ENCODE measurements at places on chromosomes 2 and 18.

DNA sequence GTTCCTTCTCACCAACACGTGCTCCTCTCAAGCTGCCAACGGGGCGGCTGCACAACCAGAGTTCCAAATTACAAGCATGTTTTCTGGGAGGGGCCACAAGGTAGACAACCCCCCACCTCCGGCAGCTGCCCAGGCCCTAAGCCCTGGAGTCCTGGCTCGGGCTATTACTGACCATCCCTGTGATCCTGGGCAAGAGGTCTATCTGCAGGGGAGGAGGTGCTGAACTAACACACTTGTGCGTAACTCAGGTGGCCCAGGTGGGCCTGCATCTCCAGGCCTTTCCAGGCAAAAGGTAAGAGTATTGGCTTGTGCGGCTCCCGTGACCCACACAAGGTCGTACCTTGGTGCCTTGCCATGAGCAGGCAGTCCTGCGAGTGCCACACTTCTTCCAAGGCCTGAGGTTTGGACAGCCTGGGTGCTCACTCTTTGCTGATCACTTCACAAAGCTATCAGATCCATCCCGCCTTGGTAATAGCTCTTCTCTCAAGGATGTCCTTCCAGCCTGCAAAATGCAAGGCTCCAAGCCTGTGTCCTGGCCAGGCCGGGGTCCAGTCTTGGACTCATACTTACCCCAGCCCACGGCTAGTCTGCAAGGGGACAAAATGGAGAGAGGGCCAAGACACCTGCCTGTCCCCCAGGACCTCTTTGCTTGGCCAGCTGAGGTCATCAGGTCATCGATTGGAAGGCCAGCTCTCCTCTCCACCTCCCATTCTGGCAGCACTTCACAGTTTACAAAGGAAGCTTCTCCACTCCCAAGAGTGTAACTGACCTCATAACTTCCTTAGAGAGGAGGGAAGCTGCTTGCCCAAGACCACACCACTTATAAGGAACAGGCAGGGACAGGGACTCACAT is 33.9 kb downstream of the ADRA2B start:
- no peak for DNase-seq

GRCh38 chr2:106053116-106053515 is 141.0 kb downstream of the UXS1 start:
- DNase-seq = peak; percentile 72

- DNase-seq = no peak
Measured at GRCh38 chr18:52715991-52716390, 376.0 kb downstream of the DCC start.

- no peak for DNase-seq
Measured at GRCh38 chr2:96870626-96871255, 861 bp upstream of the SEMA4C start.

DNA sequence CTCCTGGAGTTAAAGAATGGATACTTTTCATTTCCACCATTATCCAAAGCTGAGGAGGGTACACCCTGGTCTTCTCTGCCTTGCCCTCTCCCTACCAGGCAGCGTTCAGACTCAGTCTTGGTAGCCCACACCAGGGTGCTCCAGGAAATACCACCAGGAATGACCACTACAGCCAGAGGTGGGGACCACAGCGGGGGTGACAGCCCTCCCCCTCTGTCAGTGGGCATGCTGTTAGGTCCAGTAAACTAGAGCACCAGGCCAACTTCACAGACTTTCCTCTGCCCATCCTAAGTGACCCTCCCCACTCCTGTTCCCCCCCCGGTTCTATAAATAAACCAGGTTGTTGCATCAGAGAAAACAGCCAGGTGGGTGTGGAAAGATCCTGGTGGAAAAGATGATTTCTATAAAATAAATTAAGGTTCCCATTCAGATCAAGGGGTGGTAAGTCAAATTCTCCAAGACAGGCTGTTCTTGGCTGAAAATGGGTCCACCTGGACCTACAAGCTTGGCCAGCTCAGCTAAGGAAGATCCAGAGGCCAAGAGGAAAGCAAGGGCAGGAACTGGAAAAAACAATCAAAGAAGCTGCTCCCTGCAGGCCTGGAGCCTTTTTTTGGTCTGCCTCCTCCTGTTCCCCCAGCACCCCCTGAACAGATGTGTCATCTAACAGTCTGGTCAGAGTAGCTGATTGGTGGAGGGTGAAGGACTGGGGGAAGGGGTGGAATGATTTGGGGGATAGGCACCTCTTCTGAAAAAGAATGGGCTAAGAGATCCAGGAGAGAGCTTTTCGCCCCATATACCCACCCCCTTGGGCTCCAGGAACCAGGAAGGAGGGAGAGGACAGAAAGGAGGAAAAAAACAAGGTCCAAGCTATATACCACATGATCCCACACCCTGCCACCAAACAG is 2.3 kb downstream of the RAB11FIP5 start:
- DNase-seq = no peak

GRCh38 chr18:6373187-6373586 is 41.5 kb downstream of the L3MBTL4 start:
- DNase-seq = no peak

- no peak for DNase-seq
Measured at GRCh38 chr2:229401171-229401865, 130.2 kb upstream of the PID1 start.

DNA sequence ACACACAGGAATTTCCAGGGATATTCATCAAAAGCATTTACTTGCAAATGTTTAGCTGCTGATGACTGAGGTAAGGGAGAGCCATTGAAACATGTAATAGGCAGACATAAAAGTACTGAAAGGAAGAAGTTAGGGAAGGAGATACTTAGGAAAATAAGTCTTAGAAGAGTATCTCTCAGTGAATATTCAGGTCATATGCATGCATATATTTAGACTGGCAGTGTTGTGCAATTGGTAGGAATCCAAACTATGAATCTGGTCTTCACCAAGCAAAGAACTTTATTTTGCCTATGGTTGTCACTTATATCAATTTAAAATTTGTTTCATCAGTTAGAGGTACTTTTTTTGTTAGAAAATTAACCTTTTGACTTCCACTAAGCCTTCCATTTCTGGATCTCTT is 1490.7 kb downstream of the SUCLG1 start:
- no peak for DNase-seq

- no peak for DNase-seq
Measured at GRCh38 chr2:40489678-40489960, 37.7 kb upstream of the SLC8A1 start.

- DNase-seq = no peak
Measured at GRCh38 chr2:10402653-10403215, 45.4 kb downstream of the ODC1 start.

DNA sequence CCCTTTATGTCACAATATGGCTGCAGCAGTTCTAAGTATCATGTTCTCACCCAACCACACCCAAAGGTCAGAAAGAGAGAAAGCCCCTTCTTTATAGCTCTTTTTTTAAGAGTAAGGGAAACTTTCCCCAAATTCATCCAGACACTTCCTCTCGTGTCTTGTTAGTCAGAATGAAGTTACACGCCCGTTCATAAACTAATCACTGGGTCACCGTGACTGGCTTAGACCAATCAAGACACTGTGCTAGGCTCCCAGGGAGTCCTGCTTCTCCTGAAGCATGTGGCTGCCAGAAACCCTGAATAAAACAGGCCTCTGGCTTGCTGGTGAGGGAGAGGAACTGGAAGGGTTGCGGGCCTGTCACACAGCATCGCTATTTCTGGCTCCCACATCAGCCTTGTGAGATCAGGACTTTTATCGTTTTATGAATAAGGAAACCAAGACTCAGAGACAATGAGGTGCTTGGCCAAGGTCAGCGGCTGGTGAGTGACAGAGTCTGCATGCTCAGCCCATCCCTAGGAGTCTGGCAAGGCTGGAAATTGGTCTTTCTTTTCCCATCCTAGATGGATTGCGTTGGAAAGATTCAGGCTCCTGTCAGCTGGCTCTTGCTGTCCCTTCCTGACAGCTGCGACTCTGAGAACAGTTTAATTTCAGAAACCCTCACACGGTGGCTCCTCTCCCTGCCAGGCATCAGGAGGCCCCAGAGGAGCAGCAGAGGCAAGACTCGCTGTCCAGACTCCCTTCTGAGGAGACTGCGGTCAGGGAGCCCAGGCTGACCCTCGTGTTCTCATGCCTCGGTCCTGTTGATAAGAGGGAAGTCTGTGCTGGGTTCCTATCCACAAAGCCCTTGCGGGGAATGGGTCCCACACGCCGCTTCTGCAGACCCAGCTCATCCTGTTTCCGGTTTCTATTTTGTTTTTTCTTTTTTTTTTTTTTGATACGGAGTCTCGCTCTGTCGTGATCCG is 104.5 kb upstream of the TAF1B start:
- no peak for DNase-seq

- DNase-seq = peak; percentile 58
Measured at GRCh38 chr2:85326406-85327159, 1.2 kb downstream of the TGOLN2 start.

DNA sequence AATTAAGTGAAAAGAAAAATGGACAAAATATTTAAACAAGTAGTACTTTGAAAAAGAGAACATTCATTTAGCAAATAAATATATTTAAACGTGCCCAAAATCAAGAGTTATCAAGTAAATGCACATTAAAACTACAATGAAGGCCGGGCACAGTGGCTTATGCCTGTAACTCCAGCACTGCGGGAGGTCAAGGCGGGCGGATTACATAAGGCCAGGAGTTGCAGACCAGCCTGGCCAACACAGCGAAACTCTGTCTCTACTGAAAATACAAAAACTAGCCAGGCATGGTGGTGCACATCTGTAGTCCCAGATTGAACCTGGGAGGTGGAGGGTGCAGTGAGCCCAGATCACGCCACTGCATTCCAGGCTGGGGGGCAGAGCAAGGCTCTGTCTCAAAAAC is 9.8 kb downstream of the STAM2 start:
- no peak for DNase-seq

DNA sequence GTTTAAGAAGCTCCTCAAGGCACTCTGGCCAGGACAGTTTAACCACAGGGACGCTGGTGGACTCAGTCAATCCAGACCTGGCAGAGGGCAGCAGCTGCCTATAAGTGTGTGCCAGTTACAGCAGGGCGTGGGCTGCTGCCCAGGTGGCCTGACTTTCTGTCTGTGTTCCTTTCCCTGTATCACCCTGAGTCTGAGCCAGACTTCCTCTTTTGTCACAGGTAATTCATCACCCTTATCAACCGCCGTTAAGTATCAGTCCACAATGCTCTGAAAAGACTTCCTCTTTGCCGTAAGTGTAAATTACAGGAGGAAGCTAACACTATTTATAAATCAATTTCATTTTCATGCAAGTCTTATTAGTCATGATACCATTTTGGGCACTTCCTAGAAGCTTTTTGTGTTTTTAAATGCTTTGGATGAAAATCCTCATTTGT is 7.0 kb downstream of the LPIN1 start:
- DNase-seq = peak; percentile 93

- DNase-seq = no peak
Measured at GRCh38 chr2:97749581-97749980, 36.2 kb downstream of the ZAP70 start.

- no peak for DNase-seq
Measured at GRCh38 chr2:206875701-206876100, 63.6 kb upstream of the CPO start.

DNA sequence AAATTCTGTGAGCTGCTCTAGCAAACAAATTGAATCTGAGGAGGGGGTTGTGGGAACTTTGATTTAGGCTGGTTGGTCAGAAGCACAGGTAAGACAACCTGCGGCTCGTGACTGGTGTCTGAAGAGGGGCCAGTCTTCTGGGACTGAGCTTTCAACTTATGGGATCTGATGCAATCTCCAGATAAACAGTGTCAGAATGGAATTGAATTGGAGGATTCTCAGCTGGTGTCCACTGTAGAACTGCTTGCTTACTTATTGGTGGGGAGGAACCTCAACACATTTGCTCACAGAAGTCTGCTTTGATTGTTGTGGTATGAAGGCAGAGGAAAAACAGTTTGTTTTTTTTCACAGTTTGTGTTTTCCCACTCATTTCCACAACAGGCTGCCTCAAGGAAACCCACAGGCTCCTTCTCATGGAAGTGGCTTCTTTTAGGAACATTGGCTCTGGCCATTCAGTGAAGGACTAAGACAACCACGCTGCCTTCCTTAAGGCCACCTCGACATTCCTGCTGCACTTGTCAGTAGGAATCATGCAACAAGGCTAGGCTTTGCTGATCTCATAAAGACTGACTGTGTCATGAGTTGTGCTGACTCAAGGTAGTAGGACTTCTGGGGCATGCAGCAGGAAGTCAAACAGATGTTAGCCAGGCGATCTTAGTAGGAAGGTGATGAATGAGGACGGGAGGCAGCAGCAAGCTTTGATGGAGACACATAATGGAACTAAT is 104.7 kb downstream of the TSN start:
- peak; percentile 39 for DNase-seq

DNA sequence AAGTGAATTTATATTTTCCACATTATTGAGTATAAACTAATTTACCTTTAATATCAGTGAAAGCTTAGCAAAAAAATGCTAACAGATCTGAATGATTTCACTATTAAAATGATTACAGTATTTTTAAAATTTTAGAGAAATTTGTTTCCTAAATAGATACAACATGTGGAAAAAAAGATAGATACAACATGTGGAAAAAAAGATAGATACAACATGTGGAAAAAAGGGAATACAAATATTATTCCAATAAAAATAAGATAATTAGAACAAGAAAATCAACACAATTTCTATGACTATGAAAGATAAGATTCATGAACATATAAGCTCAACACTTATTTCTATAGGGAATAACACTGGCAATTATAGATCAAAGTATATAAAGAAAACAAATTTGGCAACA is 865.9 kb upstream of the VRK2 start:
- no peak for DNase-seq

DNA sequence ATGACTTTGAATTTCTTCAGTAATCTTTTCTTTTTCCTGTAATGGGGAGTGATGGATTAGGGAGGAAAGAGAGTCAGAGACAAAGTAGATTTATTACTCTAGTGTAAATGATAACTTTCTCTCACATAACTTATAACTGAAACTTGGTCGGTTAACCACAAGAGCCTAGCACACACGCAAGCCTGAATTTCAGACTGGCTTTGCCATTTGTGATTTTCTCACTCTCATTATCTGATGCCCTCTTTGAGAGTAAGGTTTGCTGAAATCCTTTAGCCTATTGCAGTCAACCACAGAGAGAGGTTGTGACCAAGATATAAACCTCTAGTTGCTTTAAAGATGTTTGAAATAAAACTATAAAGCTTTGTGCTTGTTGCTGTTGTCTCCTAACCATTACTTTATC is 117.9 kb upstream of the NETO1 start:
- DNase-seq = no peak

GRCh38 chr18:42623935-42624334 is 491.6 kb downstream of the RIT2 start:
- DNase-seq = no peak

GRCh38 chr2:69995511-69995910 is 34.1 kb upstream of the ASPRV1 start:
- DNase-seq = no peak

GRCh38 chr2:75153221-75153620 is 46.1 kb downstream of the TACR1 start:
- no peak for DNase-seq

DNA sequence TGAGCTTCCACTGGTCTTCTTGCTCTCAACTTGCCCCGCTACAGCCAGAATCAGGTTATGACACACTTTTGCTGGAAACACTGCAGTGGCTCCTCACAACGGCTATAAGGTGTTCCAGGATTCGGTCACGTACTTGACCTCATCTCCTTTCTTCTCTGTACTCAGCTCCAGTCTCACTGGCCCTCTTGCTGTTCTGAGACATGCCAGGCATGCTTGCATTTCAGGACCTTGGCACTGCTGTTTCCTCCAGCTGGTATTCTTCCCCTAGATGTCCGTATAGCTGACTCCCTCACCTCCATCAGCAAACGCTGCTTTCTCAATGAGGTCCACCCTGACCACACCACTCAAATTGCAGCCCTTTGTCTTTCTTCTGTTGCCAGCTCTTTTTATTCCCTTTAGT is 31.9 kb upstream of the C1GALT1C1L start:
- DNase-seq = no peak

- no peak for DNase-seq
Measured at GRCh38 chr2:233764264-233764663, 4.2 kb downstream of the UGT1A1 start.

Data from RPMI8226 (cell line).